Aorta (tissue), 5 donors: ENCODE measurements at places on chromosomes 4 and X. TPM values are rescaled to one million over a fixed set of nuclear protein-coding genes. Genes with fewer than 3 reads are reported as not detected.

Gene PRDM5
- 14.0 TPM for total RNA-seq

Gene PLXNB3
- 18.7 TPM for total RNA-seq

Gene P2RY8
- 5.5 TPM for total RNA-seq

Gene CD40LG
- total RNA-seq, result 0.26 TPM

Gene SMIM10
- total RNA-seq, result 11.8 TPM

DNA sequence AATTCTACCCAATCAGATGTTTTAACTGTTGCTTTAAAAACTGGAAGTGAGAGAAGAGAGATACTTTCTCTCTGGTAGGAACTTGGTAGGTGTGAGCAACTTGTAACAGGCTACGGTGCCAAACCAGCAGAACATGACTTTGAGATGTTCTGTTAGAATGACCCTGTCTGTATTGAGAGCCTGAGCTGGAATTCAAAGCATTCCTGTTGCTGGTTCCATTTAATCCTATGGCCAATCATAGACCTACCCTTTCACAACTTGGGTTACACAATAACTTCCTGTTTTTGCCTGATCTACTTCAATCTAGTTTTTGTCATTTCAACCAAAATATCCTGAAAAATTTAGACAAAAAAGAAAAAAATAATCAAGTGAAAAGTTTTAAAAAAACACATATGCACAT lies 1.7 kb upstream of the PRRG1 start:
- no peak for DNase-seq

DNA sequence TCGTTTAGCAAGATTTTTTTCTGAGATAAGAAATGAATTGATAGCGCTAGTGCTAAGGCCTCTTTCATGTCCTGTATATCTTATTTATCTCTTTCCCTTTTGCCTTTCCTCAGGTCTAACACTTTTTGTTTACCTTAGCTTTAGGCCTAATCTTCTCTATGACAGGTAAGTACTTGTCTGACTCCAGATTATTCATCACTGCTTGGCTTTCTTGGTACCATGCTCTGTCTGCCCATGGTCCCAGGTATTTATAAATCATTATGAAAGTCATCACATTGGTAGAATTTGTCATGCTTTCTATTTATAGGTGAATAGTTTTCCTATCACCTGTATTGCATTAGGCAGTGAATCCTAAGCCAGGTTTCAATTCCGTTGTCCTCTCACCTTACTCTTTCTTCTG lies 99.5 kb upstream of the CTSO start:
- no peak for DNase-seq

DNA sequence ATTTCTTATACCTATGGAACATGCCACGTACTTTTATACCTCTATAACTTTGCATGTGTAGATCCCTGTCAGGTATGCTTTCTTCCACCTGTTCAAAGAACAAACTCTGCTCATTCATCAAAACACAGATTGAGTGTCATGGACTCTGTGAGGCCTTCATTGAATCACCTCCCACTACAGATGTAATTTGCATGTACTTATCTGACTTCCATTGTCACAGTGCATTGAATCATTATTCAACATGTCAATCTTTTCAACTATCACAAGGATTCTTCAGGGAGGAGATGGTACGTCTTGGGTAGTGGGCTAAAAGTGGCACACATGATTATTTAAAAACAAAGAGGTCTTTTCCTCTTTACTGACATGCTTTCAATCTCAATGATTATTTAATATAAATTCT lies 24.1 kb downstream of the SPOCK3 start:
- no peak for DNase-seq

DNA sequence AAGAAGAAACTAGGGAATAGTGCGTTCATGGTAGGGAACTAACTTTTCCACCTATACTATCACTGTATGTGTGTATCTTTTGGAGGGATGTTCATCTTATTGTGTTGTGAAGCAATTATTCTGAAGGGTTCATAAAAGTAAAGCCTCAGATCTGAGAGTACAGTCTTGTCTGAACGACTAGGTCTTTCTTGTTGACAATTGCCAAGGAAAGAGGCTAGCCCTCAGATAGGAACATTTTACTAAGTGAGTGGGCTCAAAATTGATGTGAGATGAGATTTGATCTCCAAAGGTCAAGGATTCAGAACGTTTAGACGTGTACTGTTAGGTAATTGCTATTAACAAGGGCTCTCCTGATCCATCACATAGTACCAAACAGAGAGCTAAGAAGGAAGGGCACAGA lies 15.2 kb upstream of the CNOT6L start:
- no peak for DNase-seq

DNA sequence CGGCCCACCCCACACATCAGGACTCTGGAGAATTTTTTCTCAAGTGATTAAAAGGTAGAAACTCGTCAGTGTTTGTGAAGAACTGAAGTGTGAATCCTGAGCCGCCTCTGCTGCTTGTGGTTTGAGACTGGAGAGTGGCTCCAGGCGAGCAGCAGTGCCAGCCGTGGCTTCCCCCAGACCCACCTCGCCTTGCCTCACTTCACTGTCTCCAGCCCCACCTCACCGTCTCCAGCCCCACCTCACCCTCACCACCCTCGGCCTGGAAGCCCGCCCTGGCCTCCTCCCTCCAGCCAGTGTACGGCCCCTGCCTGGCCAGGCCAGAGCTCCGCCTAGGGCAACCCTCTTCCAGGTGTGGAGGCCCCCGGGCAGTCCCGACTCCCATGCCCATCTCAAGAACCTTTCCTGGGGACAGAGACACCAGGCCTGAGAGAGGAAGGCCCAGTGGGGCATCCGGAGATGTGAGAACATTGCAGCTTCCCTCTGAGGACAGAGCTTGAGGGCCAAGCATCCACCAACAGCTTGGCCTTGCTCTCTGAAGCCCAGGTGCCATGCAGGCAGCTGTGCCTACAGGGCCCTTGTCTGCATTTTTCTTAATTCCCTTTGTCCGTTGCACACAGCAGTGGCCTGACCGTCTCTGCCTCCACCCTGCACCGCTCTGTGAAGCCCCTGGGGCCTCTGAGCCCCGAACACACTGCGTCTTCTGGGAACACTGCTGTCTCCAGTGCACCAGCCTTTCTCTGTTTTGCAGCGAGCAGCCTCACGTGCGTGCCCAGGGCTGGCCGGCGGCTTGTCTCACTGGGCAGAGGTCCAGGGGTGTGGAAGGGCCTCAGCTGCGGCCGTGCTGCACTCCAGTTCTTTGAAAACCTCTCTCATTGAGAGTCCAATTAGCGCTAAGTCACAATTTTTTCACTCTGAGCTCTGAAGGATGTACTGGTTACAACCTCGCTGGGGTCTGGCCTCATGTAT lies 13.8 kb downstream of the SH3BP2 start:
- peak; percentile 69 for DNase-seq

DNA sequence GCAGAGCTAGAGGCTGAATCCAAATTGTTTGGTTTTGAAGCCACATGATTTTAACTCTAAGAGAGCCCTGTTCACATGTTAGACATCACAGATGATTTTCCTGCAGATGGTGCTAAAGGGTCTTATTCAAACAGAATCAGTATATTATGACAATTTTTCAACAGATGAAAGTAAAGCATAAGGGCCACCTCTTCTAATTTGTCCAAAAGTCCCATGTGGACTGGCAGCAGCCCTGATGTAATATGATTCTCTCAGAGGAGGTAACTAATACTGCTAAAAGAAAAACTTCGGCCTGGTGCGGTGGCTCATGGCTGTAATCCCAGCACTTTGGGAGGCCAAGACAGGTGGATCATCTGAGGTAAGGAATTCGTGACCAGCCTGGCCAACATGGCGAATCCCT lies 26.0 kb upstream of the SETD7 start:
- no peak for DNase-seq

GRCh38 chr4:139740121-139740520 lies 74.5 kb downstream of the MGST2 start:
- DNase-seq, result no peak

- DNase-seq, result no peak
Measured at GRCh38 chr4:54937501-54937900, 187.9 kb downstream of the KDR start.

- DNase-seq, result no peak
Measured at GRCh38 chr4:40311811-40312346, 23.3 kb upstream of the CHRNA9 start.

GRCh38 chr4:110631584-110632505 lies 9.0 kb upstream of the PITX2 start:
- peak; percentile 69 for DNase-seq

DNA sequence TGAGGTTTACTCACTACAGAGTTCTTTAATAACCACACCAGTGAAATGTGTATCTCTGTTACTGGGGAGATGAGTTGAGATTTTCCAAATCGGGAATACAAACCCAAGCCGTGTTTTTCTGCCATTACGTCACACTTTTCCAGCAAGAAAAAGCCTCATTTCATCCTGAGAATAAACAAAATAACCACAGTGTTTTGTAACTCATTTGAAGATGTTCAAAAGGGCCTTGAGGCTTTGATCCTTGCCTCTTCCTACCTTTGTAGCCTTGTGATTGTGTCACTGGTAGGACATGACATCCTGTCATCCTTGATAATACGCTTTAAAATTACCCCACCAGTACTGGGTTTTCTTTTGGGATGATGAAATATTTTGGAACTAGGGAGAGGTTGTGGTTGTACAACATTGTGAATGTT lies 2.9 kb downstream of the USP11 start:
- no peak for DNase-seq

DNA sequence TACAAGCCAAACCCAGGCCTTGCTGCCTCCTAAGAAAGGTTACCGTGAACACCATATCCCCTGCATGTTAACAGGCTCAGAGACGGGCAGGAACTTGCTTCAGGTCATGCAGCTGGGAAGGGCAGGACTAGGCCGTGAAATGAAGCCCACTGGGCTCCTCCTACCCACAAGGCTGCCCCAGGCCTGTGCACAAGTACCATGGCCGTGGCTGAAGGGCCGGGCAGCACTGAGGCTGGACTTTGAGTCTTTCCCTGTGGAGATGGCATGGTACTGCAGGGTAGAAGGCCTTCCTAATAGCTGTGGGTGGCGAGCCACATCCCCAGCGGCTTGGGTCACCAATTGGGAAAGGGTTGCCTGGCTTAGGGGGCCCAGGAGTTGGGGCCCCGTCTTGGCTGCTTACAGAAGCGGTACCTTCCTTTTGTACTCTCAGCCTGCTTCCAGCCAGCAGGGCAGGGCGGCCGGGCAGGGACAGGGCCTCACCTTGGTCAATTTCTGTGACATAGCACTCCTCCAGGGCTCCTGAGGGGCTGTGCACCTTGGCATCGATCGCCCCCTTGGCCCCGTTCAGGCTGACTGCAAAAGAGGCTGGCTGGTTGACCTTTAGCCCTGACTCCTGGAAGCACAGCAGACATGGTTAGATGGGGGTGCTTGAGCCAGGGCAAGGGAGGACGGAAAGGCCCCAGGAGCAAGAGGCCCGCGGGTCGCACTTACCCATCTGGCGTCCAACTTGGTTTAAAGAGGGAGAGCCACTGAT lies 23.8 kb downstream of the FLNA start:
- DNase-seq, result peak; percentile 45

GRCh38 chr4:40848251-40848650 lies 98.5 kb downstream of the NSUN7 start:
- DNase-seq, result no peak

DNA sequence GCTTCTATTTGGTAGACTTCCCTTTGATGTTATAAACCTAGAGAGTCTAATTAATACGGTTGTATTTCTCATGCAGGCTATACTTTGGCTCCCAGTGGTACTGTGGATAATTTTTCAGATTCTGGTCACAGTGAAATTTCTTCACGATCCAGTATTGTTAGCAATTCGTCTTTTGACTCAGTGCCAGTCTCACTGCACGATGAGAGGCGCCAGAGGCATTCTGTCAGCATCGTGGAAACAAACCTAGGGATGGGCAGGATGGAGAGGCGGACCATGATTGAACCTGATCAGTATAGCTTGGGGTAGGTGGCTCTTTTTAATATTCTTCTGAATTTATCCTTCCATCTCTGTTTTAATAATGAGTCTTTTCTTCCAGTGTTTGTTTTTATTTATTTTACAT lies 249.7 kb downstream of the RAPGEF2 start:
- DNase-seq, result no peak

DNA sequence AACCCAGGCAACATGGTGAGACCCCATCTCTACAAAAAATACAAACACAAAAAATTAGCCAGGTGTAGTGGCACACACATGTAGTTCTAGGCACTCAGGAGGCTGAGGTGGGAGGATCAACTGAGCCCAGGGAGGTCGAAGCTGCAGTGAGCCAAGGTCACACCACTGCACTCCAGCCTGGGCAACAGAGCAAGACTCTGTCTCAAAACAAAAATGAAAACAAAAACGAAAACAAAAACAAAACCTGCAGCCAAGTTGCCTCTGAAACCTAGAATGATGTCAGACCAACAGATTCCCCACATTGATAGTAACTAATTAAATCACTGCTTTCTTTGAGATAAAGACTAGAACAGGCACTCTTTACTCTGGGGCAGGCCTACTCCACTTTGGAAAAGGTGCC lies 104.5 kb downstream of the AMELX start:
- DNase-seq, result no peak

GRCh38 chr4:42404001-42404400 lies 6.7 kb downstream of the SHISA3 start:
- no peak for DNase-seq

GRCh38 chr4:177860171-177860570 lies 417.9 kb upstream of the AGA start:
- DNase-seq, result no peak
